Fibroblast of skin of left biceps (primary cell): ENCODE measurements at places on chromosomes 12 and 14.

- DNase-seq = no peak
Observed at GRCh38 chr14:102591372-102591943, 991 bp upstream of the RCOR1 start.

GRCh38 chr14:61343991-61344405 is 22.6 kb downstream of the PRKCH start:
- DNase-seq = no peak

DNA sequence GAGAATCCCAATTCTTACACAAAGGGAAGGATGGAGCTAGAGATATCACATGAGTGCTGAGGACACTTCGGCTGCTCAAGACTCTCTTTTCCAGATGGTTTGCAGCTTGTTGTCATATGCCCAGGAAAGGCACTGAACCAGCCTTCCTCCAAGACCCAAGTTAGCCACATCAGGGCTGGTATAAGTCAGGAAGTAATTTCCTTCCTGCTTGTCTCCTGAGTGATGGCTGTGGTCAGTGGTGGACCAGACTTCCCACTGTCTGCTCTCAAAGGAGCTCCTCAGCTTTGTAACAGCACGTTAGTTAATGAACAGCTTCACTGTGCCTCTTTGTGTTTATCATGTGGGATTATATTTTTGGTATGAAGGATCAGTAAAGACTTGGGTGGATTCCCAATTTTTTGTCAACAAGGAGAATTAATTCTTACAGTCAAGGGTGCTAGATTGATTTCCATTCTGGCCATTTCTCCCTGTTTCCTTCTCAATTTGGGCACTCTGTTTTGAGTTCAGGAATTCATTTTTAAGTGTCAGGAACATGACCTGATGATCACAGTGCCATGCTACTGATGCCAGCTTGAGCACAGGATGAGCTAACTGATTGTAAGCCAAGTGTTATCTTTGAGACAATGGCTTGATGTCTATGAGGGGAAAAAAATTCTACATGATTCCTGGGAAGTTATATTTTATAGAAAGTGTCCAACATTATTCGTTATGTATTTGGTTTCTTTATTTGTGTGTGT is 145.8 kb downstream of the GCH1 start:
- DNase-seq = no peak

GRCh38 chr12:77995436-77996167 is 164.9 kb downstream of the NAV3 start:
- DNase-seq = peak; percentile 54

GRCh38 chr12:116969615-116970585 is 59.1 kb downstream of the FBXW8 start:
- no peak for DNase-seq

- no peak for DNase-seq
Observed at GRCh38 chr12:19048943-19049342, 80.6 kb upstream of the PLEKHA5 start.

- DNase-seq = no peak
Observed at GRCh38 chr14:86430853-86431252, 900.9 kb downstream of the FLRT2 start.

GRCh38 chr14:34930591-34931091 is 52.2 kb upstream of the SRP54 start:
- no peak for DNase-seq

DNA sequence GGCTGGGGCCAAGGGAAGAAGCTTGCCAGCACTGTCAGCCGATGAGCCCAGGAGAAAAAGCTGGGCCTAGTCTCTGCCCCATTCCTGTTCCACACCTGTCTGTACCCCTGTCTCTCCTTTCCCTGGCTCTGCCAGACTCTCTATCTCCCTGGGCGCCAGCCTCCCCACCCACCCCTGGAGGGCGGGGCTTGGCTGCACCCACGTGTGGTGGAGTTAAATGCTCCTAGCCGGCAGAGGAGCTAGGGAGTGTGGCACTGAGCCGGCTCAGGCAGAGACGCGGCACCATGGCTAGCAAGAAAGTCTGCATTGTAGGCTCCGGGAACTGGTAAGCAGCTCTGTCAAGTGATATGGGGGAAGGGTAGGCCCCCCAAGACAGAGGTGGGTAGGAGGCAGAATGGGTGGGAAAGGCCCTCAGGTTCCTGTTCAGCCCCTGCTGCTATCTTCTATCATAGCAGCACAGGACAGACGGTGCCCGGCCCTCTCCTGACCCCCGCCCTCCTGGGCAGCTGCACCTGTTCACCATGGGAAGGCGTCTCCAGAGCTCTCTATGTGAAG is at the start of gene GPD1:
GPD1 (plus strand) TSS at position 242 of the 555 bp plus-strand sequence; CDS start at position 285, 43 bp downstream.
- DNase-seq = no peak

- DNase-seq = no peak
Observed at GRCh38 chr12:105840384-105840783, 298.4 kb downstream of the NUAK1 start.

DNA sequence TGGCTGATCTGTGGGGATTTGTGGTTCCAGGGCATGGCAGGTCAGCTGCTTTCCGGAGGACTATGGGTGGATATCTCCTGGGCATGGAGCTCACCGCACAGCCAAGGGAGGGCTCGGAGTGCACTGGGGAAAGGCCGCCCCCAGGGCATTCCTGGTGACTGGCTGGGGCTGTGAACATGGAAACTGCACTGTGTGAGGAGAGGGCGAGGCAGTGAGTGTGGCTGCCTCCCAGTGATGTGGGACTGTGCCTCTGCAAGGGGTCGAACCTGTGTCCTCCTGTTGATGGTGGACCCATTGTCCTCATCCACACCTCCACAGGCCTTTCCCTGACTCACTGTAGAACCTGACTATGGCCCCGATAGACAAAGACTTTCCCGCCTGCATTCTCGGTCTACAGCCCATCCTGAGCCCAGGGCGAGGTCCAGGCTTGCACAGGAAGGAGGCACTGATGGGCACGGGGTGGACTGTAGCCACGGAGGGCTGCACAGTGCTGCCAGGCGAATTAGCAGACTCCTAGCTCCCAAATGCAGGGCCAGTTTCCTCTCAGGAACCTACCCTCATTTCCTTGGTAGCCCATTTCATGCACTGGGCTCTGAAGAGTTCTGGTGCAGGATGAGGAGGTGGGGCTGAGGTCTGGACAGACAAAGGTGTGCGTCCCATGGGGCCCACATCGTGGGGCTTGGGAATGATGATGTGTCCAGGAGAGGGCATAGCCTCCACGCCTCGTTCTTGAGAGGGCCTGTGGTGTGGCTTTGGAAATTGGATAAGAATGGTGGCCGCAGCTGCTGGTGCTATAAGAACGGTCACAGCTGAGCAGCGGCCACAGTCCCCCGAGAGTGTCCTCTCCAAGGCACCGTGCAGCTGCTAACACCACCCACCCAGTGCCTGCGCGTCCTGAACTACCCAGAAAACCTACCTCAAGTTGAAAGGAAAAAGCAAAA is 415.1 kb downstream of the TMEM121 start:
- no peak for DNase-seq

- no peak for DNase-seq
Observed at GRCh38 chr12:9379023-9379742, 171.0 kb upstream of the PZP start.

DNA sequence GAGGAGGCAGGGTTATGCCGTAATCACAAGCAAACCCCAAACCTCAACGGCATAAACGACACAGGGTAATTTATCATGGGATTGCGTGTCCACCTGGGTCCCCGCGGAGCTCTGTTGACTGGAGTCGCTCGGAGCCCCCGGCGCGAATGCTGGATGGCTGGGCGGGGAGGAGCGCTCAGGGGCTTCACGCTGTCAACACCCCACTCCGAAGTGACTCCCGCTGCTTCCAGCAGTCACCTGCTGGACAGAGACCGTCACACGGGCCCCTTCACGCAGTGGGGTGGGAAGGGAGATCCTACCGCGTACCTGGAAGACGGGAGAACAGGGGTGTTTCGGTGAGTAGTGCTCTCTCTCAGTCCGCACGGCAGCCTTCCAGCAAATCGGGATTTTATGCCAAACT is 4.4 kb upstream of the GALNT9 start:
- no peak for DNase-seq

DNA sequence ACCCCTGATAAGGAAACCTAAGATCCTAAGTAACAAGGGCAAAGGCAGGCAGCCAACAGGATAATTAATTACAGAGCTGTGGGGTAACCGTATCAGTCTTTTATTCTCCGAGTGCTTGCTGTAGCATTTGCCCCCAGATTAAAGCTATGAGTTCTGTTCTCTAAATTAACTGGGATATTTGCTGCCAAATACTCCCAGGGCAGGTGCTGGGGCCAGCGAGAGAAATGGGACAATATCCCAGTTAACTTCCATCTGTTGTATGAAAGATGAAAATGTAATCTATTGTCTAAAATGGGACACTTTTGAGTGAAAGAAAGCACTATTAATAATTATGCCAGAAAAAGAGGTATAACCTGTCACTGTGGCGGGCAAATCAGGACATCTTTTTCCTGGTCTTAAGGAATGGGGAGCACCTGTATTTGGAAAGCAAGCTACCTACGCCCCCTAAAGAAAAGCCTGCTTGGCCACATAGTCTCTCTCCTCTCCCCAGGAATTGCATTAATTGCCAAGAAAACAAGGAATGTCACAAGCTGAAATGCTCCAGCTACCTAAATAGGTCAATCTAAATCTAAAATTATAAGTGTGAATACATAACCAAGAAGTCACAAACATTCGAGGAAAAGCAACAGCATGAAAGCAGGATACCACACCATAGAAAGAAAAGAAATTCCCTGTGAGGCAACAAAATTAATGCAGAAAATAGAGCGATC is 26.7 kb upstream of the CFAP54 start:
- DNase-seq = no peak
